ENCODE measurements at places on chromosomes 4 and X. TPM values are rescaled to one million over a fixed set of nuclear protein-coding genes. Genes with fewer than 3 reads are reported as not detected.

GRCh38 chrX:71222929-71223328 lies at the start of gene GJB1:
TSS of gene GJB1 (plus strand) at chrX:71223224. CDS start at chrX:71223708, 484 bp downstream.
- no peaks in the 10 kb centered on the region for H3K4me1 ChIP-seq
- no peaks in the 10 kb centered on the region for H3K36me3 ChIP-seq
- H3K4me3 ChIP-seq: no peak within 1 kb of the TSS

- no peaks in the 10 kb centered on the region for H3K36me3 ChIP-seq
- H3K4me3 ChIP-seq: no peak overlapping the region
- H3K27me3 ChIP-seq: no peaks in the 10 kb centered on the region
- peak; percentile 3 for DNase-seq
- no peaks in the 10 kb centered on the region for H3K4me1 ChIP-seq
- peak overlapping the region; percentile 28 for H3K27ac ChIP-seq
Observed at GRCh38 chrX:119189595-119189994, 46.5 kb upstream of the PGRMC1 start.

The MAGEC3 gene
- total RNA-seq: not detected

DNA sequence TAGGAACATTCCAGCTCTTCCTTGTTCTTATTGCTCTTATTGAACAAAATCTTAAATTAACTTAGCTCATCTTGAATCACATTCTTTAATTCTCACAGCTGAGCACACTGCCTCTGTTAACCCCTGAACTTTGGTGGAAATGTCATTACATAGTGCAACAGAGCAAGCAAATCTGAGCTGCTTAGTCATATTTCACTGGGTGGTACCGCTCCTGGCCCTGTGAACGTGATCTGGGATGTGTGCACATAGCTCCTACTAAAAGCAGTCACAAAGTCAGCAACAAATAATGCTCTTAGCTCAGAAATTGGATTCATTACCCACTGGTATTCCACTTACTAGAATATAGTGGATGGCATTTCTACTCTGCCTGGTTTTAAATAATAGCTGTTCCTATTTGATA lies 27.9 kb downstream of the ARHGEF6 start:
- no peaks in the 10 kb centered on the region for H3K27me3 ChIP-seq
- no peaks in the 10 kb centered on the region for H3K4me1 ChIP-seq
- no peaks in the 10 kb centered on the region for H3K36me3 ChIP-seq
- H3K27ac ChIP-seq: no peak overlapping the region

- no peaks in the 10 kb centered on the region for H3K36me3 ChIP-seq
- no peak for DNase-seq
- no peak overlapping the region for H3K27ac ChIP-seq
- no peaks in the 10 kb centered on the region for H3K27me3 ChIP-seq
- H3K4me3 ChIP-seq: no peak overlapping the region
Observed at GRCh38 chr4:147236806-147237205, 244.1 kb upstream of the EDNRA start.

DNA sequence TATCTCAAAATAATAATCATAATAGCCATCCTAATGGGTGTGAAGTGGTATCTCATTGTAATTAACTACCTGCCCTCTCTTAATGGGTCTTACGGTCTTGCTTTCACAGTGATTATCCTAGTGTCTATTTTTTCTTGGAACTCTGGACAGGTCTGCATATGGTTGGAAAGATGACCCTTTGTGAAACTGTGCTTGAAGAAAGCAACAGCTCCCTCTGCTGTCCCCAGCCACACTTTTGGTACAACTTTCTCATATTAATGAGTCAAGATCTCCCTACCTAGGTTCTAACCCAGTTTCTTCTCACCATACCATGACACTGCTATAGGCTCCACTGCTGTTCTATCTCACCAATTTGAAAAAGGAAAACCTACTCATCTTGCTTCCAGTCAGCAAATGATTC lies 2.4 kb downstream of the TFDP3 start:
- H3K27ac ChIP-seq: no peak overlapping the region
- H3K36me3 ChIP-seq: no peaks in the 10 kb centered on the region
- H3K4me3 ChIP-seq: no peak overlapping the region
- peak; percentile 65 for DNase-seq
- H3K27me3 ChIP-seq: no peaks in the 10 kb centered on the region

GRCh38 chr4:2570551-2571222 lies 34.2 kb downstream of the FAM193A start:
- H3K36me3 ChIP-seq: peaks cover 3% of the 10 kb centered on the region
- H3K27ac ChIP-seq: peak overlapping the region; percentile 24
- H3K27me3 ChIP-seq: no peaks in the 10 kb centered on the region
- DNase-seq: no peak
- H3K4me3 ChIP-seq: no peak overlapping the region

GRCh38 chr4:76623217-76624045 lies 188.4 kb downstream of the SHROOM3 start:
- no peaks in the 10 kb centered on the region for H3K36me3 ChIP-seq
- H3K27ac ChIP-seq: no peak overlapping the region
- DNase-seq: no peak
- H3K4me3 ChIP-seq: no peak overlapping the region

GRCh38 chr4:137688651-137689050 lies 156.4 kb upstream of the PCDH18 start:
- no peaks in the 10 kb centered on the region for H3K4me1 ChIP-seq
- no peaks in the 10 kb centered on the region for H3K36me3 ChIP-seq
- H3K4me3 ChIP-seq: no peak overlapping the region
- DNase-seq: no peak

The ZC4H2 gene
- 48.3 TPM for total RNA-seq

DNA sequence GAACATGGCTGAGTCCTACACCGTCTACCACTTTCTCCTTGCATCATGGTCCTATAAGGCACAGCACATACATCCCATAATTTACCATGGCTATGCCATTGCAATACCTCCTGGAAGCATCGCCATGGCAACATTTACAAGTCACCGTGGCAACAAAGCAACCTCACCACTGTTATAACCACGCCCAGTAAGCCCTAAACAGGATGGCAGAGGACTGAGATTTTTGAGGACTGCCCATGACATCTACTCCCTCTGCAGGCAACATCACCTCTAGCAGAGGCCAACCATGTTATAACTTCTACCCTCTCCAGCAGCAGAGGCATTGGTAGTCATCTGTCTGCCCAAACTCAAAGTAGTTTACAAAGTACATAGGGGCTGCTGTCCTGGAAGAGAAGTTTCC lies 29.7 kb downstream of the BCOR start:
- no peaks in the 10 kb centered on the region for H3K27me3 ChIP-seq
- DNase-seq: no peak
- H3K4me3 ChIP-seq: no peak overlapping the region
- H3K27ac ChIP-seq: no peak overlapping the region
- H3K36me3 ChIP-seq: peaks cover 46% of the 10 kb centered on the region
- H3K4me1 ChIP-seq: no peaks in the 10 kb centered on the region

GRCh38 chrX:101348452-101349192 lies at the start of gene TIMM8A:
TSS of gene TIMM8A (minus strand) at chrX:101348742. CDS start at chrX:101348664, 78 bp downstream.
- no peaks in the 10 kb centered on the region for H3K4me1 ChIP-seq
- H3K27ac ChIP-seq: peak within 1 kb of the TSS; percentile 64
- no peaks in the 10 kb centered on the region for H3K27me3 ChIP-seq

GRCh38 chr4:141905751-141906150 lies 269.4 kb downstream of the IL15 start:
- H3K27ac ChIP-seq: no peak overlapping the region
- H3K4me1 ChIP-seq: peaks cover 4% of the 10 kb centered on the region
- H3K27me3 ChIP-seq: no peaks in the 10 kb centered on the region
- H3K36me3 ChIP-seq: no peaks in the 10 kb centered on the region

- no peak for DNase-seq
- no peak overlapping the region for H3K27ac ChIP-seq
- peaks cover 19% of the 10 kb centered on the region for H3K36me3 ChIP-seq
- no peaks in the 10 kb centered on the region for H3K4me1 ChIP-seq
- H3K4me3 ChIP-seq: no peak overlapping the region
Observed at GRCh38 chrX:71241301-71241700, 12.6 kb downstream of the ZMYM3 start.

The CYSLTR1 gene
- total RNA-seq: not detected

- H3K27ac ChIP-seq: no peak overlapping the region
- no peaks in the 10 kb centered on the region for H3K36me3 ChIP-seq
- no peak for DNase-seq
- no peaks in the 10 kb centered on the region for H3K4me1 ChIP-seq
- H3K27me3 ChIP-seq: peaks cover 41% of the 10 kb centered on the region
Observed at GRCh38 chrX:67544281-67545035, 637 bp downstream of the AR start.

DNA sequence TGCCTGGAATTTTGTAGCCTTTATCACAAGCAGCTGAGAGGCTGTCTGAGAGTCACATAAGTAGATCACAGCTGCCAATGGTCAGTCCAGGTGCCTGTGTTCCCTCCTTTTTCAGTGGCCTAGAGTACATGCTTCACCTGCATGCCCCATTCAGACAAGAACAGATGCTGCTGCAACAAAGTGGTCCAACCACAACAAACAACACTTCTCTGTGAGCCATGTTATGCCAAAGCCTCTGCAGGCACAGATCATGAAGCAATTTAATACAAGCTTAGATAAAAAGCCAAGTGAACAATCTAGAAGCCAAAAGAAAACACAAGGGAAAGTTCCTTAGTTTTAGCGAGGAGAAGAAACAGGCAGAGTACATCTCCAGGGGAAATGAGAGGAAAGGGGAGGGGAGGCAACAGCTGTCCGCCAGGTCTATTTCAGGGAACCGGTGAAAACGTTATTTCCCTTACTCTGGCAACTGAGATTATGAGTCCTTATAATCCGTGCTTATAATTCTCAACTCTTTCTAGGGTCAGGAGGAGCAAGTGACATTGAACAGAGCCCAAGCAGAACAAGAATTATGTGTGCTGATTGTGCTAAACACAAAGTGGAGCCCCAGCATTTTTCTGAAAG lies 92.6 kb downstream of the TSPAN5 start:
- H3K4me1 ChIP-seq: peaks cover 28% of the 10 kb centered on the region
- H3K36me3 ChIP-seq: no peaks in the 10 kb centered on the region

- peaks cover 6% of the 10 kb centered on the region for H3K4me1 ChIP-seq
- peak; percentile 76 for DNase-seq
- no peak overlapping the region for H3K27ac ChIP-seq
- H3K27me3 ChIP-seq: no peaks in the 10 kb centered on the region
- H3K36me3 ChIP-seq: no peaks in the 10 kb centered on the region
Observed at GRCh38 chr4:72295966-72296557, 264.3 kb downstream of the NPFFR2 start.

The CLTRN gene
- 0.32 TPM for total RNA-seq

GRCh38 chr4:110128472-110128919 lies 69.9 kb downstream of the ELOVL6 start:
- H3K27ac ChIP-seq: no peak overlapping the region
- no peaks in the 10 kb centered on the region for H3K36me3 ChIP-seq
- no peak for DNase-seq
- H3K27me3 ChIP-seq: no peaks in the 10 kb centered on the region

The RCHY1 gene
- 22.3 TPM for total RNA-seq

DNA sequence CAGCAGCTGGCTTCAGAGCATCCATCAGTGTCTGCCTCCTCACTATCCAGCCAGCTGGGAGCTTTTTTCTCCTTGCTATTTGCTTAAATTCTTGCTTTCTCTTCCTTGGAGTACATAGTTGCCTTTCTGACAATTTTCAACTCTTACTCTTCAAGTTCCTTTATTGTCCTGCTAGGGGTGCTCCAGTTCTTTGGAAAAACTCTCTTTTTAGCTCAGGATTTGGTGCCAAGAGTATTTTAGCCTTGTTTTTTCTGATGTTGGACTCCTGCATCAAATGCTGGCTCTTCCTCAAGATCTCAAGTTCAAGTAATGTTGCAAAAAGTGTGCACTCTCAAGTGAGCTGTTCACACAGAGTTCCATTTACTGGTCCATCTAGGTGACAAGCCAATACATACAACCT lies 126.4 kb downstream of the KDR start:
- no peak overlapping the region for H3K4me3 ChIP-seq
- H3K27me3 ChIP-seq: no peaks in the 10 kb centered on the region
- H3K27ac ChIP-seq: no peak overlapping the region
- peak; percentile 8 for DNase-seq
- no peaks in the 10 kb centered on the region for H3K4me1 ChIP-seq
- H3K36me3 ChIP-seq: no peaks in the 10 kb centered on the region

DNA sequence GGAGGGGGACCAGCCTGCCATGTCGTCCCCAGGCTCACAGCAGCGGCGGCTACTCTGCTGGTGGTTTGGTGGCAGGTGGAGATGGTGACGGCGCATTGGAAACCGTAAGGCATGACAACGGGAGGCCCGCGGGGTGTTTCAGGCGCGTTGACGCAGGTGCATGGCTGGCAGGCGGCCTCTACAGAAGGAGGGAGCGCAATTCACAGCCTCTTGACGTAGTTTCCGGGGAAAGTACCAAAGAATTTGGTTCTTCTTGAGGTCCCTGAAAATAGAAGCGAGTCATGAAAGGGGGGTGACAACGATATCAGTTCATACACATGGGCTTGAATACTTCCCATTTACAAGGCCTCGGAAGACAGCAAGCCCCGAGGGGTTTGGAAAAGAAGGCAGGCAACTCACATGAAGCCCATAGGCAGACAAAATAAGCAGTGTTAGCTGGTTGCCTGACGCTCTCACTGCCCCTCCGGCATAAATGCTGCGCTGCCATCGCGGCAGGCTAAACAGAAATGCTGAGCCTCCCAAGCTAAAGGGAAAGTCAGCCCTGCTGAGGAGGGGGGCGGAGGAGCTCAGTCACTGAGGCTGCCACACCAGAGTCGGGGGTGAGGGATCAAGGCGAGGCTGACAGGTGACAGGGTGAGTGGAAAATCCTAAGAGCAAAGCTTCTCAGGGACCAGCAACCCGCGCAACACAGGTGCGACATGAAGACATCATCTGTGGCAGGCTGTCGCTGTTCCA lies 52.3 kb upstream of the PDLIM3 start:
- no peaks in the 10 kb centered on the region for H3K27me3 ChIP-seq
- peak overlapping the region; percentile 25 for H3K27ac ChIP-seq
- no peak for DNase-seq
- peaks cover 17% of the 10 kb centered on the region for H3K36me3 ChIP-seq
- no peaks in the 10 kb centered on the region for H3K4me1 ChIP-seq
- no peak overlapping the region for H3K4me3 ChIP-seq

- no peak overlapping the region for H3K27ac ChIP-seq
- H3K36me3 ChIP-seq: no peaks in the 10 kb centered on the region
- H3K27me3 ChIP-seq: no peaks in the 10 kb centered on the region
- DNase-seq: no peak
Observed at GRCh38 chr4:20679951-20680350, 20.3 kb upstream of the PACRGL start.

The PRRG3 gene
- total RNA-seq: 4.8 TPM

The SPARCL1 gene
- total RNA-seq: 0.11 TPM

The CLCN3 gene
- 48.7 TPM for total RNA-seq

DNA sequence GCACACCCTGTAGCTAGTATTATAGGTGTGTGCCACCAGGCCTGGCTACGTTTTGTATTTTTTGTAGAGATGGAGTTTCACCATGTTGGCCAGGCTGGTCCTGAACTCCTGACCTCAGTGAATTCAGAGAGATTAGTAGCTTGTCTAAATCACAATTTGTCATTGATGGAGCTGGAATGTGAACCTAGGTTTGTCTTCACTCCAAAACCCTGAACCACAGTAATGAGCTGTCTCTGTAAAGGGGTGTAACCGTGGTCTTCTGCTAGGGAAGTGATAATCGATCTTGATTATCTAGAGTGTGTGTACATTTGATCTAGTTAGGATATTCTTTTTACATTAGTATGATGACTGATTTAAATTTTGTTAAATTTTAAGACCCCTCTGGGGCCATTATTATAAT lies 8.3 kb downstream of the ARHGAP10 start:
- no peak overlapping the region for H3K27ac ChIP-seq
- no peak for DNase-seq
- no peak overlapping the region for H3K4me3 ChIP-seq
- no peaks in the 10 kb centered on the region for H3K27me3 ChIP-seq
- H3K4me1 ChIP-seq: peaks cover 12% of the 10 kb centered on the region
